ENCODE measurements at places on chromosomes 12 and 14.

DNA sequence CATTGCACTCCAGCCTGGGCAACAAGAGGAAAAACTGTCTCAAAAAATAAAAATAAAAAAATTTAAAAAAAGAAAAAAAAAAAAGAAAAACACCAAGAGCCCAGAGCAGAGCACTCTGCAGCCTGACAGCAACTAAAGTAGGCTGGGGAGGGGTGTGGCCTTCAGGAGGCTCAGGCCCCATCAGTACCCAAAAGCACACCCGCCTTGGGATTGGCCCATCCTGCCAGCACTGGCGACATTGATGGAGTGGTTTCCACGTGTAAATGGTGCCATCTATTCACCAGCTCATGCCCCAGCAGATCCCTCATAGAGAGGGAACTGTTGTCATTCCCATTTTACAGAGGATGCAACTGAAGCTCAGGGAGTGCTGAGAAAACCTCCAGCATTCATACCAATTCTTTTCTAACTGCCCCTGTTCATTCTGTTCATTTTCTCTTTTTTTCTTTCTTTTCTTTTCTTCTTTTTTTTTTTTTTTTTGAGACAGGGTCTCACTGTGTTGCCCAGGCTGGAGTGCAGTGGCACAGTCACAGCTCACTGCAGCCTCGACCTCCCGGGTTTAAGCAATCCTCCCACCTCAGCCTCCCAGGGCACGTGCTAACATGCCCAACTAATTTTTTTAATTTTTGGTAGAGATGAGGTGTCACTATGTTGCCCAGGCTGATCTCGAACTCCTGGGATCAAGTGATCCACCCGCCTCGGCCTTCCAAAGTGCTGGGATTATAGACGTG is 89.3 kb downstream of the IRF2BPL start:
- DNase-seq = no peak

- DNase-seq = no peak
Measured at GRCh38 chr12:67647181-67647798, 1.3 kb upstream of the DYRK2 start.

- peak; percentile 54 for DNase-seq
Measured at GRCh38 chr12:110501399-110501751, 536 bp downstream of the VPS29 start.

DNA sequence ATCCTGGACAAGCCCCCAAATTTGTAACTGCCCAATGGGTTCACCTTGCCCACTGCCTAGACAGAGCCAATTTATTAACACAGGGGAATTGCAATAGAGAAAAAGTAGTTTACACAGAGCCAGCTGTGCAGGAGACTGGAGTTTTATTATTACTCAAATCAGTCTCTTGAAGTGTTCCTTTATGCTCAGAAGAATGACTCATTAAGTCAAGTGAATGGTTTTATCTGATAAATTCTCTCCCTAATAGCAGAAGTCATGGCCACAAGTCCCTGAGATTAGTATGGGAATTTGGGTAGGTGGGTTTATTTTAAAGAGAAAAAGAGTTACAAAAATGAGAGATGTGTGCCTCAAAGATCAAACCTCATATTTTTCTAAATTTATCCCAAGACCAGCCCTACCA is 122.8 kb upstream of the NUDT4 start:
- DNase-seq = no peak

DNA sequence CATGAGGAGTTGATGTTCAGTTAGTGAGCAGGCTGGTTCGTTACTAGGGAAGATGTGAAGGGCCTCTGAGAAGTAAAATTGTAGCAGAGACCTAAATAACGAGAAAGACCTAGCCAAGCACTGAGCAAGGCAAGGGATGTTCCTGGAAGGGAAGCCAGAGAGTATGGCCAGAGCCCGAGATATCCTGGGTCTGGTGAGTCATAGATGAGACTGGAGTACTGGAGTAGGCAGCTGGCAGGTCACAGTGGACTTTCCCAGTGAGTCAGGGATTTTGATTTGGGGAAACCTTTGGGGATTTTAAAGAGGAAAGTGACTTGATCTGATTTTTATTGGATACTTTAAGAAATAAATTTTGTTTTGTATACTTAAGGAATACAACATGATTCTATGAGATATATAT is 369.0 kb downstream of the DIO2 start:
- DNase-seq = no peak

GRCh38 chr12:88624911-88625310 is 44.6 kb upstream of the KITLG start:
- no peak for DNase-seq

DNA sequence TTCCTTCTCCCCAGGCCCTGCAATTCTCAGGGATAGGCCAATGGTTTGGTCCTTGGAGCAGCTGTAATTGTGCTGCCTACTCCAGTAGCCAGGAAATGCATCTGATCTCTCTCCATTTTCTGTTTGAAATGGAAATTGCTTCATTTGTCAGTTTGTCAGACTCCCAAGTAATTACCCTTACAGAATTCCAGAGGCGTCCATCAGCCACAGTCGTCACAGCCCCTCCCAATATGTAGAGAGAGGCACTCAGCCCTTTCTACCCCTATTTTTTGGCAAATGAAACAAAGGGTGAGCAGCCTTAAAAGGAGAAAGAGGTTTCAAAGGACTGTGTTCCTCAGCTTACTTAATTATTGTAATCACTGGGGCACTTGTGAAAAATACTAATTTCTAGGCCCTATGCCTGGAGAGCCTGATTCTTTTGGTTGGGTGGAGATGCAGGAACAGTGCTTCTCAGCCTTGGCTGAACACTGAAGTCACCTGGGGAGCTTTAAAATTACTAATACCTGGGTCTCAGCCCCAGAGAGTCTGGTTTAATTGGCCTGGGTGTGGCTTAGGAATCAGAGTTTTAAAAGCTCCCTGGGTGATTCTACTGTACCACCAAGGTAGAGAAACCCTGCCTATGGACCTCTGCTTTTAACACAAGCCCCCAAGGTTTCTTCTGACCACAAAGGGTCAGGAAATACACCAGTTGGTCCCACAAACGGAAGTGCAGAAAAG is 190.0 kb downstream of the EMP1 start:
- DNase-seq = no peak

DNA sequence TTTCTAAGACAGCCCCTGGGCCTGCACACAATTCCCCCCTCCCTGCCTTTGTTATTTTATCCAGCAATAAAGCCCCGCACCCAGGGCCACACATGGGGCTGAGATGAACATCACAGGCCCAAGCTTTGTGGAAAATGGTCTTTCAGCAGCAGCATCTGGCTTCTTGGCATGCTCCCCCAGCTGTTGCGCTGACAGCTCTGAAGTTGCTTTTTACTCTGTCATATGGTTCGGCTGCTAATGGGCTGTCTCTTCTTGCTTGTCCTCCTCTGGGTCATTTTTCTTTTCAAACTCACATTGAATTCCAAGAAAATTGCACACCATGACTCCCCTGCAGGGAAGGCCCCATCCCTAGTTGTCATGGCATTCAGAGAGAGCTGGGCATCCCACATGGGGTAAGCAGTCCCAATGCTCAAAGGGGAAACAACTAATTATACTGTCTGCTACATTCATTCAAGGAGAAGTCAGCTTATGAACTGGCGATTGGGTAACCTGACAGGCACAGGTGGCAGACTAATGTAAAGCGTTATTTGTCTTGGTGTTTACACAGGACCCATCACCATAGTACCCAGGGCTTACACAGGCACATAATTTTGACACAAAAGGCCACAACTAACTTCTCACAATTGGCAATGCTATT is 74.0 kb upstream of the CDKN3 start:
- DNase-seq = no peak

DNA sequence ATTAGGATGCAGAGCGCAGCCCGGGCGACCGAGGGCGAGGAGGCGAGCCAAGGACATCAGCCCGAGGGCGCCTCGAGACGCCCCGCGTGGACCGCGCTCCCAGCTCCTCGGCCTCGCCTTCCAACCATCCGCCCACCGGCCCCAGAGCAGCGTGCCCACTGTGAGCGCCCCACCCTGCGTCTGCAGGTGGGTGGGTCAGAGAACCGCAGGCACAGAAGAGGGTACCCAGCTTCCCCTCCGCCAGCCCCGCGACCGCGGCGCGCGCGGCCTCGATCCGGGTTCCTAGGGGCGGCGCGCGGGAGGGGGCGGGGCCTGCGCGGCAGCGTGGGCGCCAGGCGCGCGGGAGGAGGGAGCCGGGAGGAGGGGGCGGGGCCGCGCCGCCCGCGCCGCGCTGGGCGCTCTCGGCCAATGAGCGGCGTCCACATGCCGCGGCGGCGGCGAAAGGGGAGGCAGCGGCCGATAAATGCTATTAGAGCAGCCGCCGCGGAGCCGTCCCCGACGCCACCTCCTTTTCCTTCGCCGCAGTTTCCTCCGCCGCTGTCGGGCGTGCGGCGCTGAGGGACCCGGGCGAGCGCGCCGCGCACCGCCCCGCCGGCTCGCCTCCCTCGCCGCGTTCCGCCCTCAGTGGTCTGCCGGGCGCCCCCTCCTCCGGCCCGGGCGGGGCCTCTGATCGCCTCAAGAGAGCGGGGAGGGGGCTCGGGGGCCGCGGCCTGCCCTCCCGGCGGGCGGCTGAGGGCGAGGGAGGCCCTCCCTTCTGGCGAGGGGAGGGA is at the start of gene ATP2A2:
TSS of gene ATP2A2 (plus strand) at position 469 of the 770 bp plus-strand sequence. CDS start 543 bp downstream, outside the sequence.
- DNase-seq = peak; percentile 97

GRCh38 chr12:124328116-124328515 is 33.2 kb downstream of the RFLNA start:
- DNase-seq = no peak

DNA sequence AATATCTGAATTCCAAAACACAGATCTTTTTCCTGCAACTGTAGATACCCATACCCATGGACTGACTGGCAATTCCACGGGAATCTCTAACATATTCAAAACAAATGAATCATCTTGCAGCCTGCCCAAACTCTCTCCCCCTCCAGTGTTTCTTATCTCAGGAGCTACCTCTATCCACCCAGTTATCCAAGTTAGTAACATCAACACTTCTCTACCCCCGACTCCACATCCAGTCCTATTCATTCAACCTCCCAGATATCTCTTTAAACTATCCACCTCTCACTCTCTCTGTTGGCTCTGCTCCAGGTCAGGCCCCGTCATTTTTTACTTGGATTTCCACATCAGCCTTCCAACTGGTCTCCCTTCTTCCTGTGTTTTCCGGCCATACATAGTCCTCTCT is 6.7 kb upstream of the KCNH5 start:
- no peak for DNase-seq

GRCh38 chr14:82689948-82690347 is 1156.3 kb upstream of the SEL1L start:
- no peak for DNase-seq

- no peak for DNase-seq
Measured at GRCh38 chr12:114045349-114045748, 79.2 kb upstream of the RBM19 start.

- no peak for DNase-seq
Measured at GRCh38 chr12:58443273-58443980, 476.9 kb downstream of the LRIG3 start.

DNA sequence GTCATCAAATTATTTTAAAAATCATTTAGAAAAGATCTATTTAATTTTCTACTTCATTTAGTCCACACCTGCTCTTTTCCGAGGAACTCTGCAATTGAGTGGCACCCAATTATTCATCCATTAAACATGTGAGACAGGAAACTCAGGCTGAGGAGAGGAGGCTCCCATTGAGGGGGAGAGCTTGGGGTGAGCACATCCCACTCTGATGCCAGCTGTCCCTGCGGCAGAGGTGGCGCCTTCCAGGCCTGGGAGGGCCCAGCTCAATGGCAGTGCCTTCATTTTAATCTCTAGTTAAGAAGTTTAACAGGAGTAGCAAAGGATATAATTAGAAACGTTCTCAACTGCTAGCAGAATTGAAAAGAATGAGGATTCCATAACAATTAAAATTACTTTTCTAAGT is 92.0 kb downstream of the ITPR2 start:
- no peak for DNase-seq

DNA sequence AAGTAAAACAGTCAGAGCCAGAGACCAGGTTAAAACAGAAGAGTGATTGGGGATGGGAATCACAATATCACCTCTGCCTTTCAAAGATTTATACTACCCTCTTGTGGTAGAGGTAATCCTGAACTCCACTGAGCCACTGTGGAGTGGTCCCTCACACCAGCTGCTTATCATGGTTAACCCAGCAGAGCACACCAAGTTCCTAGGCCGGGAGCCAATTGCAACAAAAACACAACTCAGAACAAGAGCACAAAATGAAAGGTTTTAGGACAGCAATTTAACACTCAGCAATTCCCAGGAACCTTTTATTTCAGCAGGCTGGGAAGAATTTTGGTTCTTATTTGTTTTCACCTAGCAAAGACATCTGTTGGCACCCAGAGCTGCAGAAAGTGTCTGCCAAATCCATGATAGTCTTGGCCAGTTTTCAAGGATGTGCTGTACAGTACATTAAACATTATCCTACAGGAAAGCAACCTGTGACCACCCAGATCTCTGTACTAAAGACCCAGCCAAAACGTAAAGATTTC is 220.5 kb upstream of the ATXN7L3B start:
- no peak for DNase-seq

GRCh38 chr14:55874785-55875184 is 243.4 kb upstream of the PELI2 start:
- DNase-seq = no peak

DNA sequence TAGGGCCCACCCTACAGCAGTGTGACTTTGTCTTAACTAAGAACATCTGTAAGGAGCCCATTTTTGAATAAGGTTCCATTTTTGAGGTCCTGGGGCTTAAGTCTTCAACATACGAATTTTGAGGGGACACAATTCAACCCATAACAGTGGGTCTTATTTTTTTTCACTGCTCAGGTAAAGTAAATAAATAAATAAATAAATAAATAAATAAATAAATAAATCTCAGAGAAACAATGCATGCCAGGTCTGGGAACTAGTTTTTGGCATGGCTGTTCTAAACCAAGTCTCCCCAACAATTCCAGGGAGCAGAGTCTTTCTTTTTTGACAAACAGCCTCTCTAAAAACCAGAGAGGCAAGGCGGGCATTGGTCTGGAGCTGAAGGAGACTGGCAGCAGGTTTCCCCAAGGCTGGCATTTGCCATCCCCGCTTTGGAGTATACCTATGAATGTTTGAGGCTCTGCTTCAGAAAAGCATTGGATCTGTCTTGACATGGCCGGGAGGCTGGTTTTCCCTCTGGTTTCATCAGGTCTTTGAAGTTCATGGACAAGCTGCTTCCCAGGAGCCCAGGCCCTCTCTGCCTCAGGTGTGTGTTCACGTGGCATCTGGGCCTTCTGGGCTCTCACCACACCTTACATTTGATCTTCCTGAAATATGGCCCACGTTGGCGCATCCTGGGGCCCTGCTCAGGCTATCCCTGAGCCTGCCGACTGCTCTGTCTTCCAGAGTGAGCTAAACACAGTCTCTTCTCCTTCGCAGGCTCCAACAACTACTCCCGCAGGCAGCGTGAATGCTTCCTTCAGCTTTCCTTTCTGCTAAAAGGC is 545.2 kb downstream of the BCL11B start:
- DNase-seq = no peak

- no peak for DNase-seq
Measured at GRCh38 chr12:5960783-5961182, 15.7 kb upstream of the ANO2 start.

GRCh38 chr14:94679106-94679810 is 67.1 kb downstream of the SERPINA3 start:
- DNase-seq = no peak

GRCh38 chr12:100463661-100464060 is 10.0 kb upstream of the NR1H4 start:
- DNase-seq = no peak

- no peak for DNase-seq
Measured at GRCh38 chr12:26428420-26428819, 233.0 kb downstream of the SSPN start.

GRCh38 chr12:130576371-130576816 is 139.7 kb downstream of the RIMBP2 start:
- no peak for DNase-seq
